ENCODE measurements at places on chromosomes 12 and 14. TPM values are rescaled to one million over a fixed set of nuclear protein-coding genes. Genes with fewer than 3 reads are reported as not detected.
A peak's percentile ranks its signal among the peaks of the same experiment; 100 is the strongest.

The TAS2R10 gene
- total RNA-seq = 0.33 TPM

The FAM181A gene
- total RNA-seq = not detected

The PMEL gene
- total RNA-seq = not detected

The NKX2-1 gene
- 0.16 TPM for total RNA-seq

The KLRD1 gene
- total RNA-seq = 29.9 TPM

The GPR132 gene
- total RNA-seq = 49.7 TPM

The POLE gene
- total RNA-seq = 70.4 TPM

The GRIN2B gene
- total RNA-seq = not detected

The FAM222A gene
- 1.6 TPM for total RNA-seq

GRCh38 chr14:90742729-90743128 lies 73.5 kb downstream of the TTC7B start:
- no peak for DNase-seq

DNA sequence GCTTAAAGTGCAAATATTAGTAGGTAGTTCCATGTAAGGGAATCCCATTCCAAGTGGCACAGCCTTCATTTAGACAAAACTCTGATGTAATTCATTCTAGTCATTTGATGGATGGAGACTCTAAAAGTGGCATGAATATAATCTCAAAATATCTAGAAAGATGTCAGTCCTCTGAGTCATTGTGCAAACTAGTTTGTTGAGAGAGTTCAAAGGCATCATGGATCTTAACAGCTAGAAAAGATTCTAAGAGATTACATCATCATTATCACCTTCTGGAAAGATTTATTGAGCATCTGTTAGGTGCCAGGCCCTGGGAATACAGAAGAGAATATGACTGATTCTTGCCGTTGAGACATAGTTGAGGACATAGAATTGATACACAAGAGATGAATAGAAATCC lies 30.7 kb downstream of the CRADD start:
- DNase-seq = no peak

- no peak for DNase-seq
Measured at GRCh38 chr12:120980800-120981368, 2.5 kb downstream of the HNF1A start.

- DNase-seq = no peak
Measured at GRCh38 chr12:25755971-25756260, 202.6 kb upstream of the RASSF8 start.

DNA sequence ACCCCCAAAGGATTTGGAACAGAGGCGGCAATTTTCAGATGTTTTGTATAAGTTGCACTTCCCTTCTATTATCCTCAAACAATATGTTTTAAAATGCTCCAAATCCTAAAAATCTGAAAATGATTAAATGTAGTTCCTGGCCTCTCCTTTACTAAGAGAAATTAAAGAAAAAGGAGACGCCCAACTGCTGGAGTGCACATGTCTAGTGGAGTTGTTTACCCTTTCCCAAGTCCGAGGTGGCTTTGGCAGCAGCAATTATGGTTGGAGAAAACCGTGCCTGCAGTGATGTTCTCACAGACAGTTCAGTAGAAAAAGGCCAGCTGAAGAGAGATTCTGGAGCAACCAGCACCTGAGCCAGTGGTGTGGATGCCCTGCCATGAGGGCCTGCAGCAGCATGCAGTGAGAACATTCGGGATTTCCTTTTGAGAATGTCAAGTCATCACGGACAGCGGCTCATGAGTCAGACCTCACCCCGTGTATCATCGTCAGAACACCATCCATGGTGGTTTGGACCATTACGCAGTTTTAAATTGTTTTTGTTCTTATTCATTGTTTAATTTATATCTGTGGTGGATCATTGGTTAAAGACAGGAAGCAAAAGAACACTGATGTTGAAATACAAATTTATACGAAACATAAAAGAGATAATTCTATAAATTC lies 179.0 kb upstream of the KRR1 start:
- DNase-seq = no peak

DNA sequence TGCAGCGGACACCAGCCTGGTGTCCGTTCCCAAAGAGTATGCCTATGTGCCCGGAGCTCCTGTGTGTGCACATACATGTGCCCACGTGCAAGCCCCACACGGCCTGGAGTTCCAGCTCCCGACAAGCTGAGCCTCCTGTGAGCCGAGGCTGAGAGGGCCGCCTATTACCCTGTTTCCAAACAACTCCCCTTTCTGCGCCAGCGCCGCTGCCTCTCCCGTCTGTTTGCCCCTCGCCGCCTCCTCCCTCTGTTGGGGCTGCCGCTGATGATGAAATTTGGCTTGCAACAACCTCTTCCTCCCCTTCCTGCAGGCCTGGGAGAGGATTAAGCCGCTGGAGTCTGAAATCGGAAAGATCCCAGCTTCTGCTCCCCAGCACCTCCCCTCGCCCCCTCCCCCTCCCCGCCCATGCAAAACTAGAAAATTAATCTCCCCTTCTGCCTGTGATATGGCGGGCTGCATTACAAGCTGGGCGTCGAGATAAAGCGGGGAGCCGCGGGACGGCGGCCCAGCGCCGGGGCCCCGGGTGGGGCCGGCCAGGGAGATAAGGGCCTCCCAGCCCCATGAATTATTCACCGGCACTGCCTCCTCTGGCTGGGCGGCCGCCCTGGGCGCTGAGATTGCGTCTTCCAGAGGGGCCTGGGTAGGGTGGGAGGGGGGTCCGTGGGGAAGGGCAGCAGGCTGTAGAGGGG lies 6.8 kb upstream of the ASIC1 start:
- no peak for DNase-seq

- DNase-seq = no peak
Measured at GRCh38 chr12:112916270-112916669, 9.5 kb downstream of the OAS1 start.

DNA sequence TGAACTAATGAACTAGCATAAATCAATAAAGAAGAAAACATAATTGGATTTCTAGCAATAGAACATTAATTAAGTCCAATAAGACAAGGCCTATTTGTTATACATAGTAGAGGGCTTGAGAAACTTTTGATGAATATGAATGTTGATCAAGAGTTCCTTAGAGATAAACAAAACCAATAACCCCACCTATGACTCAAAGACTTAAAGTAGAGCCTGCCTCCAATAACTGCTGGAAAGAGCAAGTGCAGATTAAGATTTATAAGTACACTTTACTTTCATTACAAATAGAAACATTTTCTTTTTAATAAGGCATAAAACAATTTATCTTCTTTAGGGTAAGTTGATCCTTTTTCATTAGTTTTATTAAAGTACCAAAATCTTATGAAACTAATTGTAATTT lies 185.7 kb downstream of the SRGAP1 start:
- no peak for DNase-seq

DNA sequence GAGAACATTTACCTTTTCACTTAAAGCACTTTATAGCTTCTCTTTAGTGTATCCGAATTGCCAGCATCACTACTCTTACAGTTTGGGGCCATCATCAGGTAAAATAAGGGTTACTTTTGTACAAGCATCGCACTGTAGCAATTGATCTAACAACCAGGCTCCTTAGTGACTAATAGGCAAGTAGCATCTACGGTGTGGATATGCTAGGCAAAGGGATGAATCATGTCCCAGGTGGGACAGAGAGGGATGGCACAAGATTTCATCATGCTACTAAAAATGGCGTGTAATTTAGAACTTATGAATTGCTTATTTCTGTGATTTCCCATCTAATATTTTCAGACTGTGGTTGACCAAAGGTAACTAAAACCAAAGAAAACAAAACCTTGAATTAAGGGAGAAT lies 582.3 kb downstream of the KCNH5 start:
- DNase-seq = no peak

DNA sequence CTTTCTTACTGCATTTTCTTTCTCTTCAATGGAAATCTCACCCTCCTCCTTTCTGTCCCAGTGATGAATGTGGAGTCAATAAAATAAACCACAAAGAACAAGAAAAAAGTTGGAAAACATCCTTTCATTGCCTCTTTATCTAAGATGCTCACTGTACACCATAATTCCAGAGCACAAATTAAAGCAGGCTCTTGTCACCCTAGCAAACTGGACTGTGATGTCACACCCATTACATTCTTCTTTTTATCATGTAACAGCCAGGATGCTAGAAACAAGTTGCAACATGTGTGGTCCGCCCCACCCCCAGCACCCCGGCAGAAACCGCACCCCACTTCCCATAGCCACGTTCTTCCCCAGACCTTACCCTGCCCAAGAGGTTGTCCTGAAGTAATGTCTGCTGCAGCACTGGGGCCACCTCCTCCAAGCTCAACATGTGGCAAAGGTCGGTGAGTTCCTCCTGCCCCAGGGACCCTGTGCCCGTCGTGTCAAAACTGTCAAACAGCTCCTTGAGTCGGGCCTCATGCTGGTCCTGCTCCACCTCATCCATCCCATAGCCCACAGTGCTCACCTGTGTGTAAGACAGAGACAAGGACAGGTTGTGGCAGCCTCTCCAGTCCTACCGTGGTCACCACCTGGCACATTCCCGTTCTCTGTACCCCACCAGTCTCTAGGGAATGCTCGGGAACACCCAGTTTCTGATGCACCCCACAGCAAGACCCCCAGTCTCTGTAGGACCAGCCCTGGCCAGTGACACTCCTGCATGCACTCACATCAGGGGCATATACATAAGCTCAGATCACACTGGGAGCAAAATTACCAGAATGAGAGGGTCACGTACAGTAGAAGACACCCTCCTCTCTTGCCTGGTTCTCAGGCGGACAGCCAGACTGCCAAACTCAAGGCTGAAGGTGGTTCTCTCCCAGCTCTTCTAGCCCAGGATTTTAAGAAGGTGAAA lies 9.2 kb downstream of the NIN start:
- DNase-seq = peak; percentile 77

DNA sequence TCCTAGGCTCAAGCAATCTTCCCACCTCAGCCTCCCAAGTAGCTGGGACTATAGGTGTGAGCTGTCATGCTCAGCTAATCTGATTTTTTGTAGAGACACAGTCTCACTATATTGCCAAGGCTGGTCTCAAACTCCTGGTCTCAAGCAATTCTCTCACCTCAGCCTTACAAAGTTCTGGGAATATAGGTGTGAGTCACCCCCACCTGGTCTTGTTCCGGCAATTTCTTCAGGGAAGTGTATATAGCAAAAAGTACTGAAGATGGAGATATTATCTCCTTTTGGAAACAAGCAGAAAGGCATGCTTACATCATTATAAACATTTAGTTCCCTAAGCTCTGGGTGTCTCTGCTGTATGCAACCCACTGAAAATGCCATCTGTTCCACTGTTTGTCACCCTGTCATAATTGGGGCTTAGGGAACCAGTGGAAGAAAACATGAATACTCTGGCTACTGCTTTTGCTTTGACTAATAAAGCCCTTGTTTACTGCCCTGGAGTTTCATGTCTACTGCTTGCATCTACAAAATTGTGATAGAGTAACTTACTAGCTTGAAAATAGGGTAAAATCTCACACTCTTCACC lies 940.2 kb downstream of the GALC start:
- no peak for DNase-seq

DNA sequence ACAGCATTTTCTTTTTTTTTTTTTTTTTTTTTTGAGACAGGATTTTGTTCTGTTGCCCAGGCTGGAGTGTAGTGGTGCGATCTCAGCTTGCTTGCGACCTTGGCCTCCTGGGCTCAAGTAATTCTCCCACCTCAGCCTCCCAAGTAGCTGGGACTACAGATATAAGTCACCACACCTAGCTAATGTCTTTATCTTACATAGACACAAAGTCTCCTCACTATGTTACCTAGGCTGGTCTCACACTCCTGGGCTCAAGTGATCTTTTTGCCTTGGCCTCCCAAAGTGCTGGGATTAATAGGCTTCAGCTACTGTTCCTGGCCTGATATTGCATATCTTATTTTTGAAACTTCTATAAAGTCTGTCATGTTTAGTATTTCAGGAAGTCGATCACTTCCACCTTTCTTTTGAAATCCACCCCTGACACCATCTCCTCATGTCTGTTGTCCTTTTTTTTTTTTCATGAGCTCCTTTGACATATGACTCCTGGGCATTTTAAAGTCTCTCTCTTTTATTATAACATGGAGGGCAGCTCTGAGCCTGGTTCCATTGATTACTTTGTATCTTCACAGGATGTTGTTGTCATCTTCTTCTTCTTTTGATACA lies 5.9 kb upstream of the A2ML1 start:
- no peak for DNase-seq

GRCh38 chr12:1768615-1769014 lies 51.8 kb upstream of the LRTM2 start:
- no peak for DNase-seq

DNA sequence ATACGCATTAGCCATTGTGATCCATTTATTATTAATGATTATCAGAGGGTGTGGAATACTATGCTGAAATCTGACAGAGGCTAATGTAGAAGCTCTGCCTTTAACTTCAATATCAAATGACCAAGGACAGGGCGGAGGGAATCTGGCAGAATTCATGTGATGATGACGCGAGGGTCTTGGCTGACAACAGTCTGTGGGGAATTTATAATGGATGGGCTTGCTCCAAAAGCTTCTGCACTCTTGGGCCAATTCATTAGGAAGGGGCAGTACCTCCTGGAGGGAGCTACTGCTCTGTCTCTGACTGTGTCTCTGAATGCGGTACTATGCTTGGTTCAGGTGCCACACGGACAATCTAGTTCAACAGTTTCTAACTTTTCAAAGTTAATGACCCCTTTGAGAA lies 46.2 kb downstream of the GALNT8 start:
- no peak for DNase-seq

DNA sequence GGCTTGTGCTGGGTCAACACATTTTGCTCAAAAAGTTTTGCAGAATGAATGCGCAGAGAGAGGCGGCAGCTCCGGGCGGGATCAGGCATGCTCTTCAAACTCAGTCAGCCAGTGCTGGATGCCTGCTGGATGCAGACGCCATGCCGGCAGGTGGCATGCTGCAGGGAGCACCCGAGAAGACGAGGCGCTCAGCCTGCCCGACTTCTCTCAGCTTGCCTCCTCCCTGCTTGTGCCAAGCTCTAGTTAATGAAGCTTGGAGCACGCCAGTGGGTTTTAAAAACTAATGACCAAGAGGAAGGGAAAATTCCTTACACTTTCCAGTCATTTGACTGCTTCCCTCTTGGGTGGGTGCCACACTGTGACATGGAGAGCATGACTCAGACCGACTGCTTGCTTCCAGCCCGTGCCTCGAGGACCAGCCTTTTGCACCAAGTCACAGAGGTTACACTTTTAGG lies 39.8 kb downstream of the SLC24A4 start:
- DNase-seq = no peak

- no peak for DNase-seq
Measured at GRCh38 chr12:124866195-124866882, 2.7 kb upstream of the SCARB1 start.

DNA sequence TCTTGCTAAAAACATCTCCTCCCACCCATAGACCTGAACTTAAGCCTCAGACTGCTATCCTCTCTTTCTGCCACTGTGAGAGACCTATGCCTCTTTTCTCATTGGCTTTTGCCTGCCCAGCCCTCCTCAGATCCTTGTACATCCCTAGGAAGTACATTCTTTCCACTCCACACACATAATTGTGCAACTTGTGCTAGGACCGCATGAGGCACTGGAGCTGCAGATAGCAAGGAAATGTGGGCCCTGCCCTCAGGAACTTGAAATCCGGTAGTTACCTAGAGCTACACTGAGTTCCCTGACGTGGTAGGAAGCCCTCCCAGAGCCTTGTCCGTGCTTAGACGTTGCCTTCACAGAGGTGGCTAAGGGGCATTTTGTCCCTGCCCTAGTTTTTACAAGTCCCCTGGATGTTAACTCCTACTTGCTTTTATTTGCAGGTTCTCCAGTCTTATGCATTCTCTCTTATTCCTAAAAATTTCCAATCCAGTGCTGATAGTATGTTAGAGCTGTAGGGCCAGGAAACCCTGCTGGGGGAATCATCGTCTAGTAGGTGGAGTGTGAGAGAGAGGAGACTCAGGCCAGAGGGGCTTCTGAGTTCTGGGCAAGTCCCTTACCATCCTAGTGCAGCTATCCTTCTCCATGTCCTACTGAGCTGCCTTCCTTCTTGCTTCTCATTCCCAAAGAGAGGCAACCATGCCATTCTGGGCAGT lies 41.3 kb downstream of the NTF3 start:
- no peak for DNase-seq

- DNase-seq = no peak
Measured at GRCh38 chr14:52010173-52010693, 20.9 kb downstream of the RTRAF start.

Measured in T-cell (primary cell).